ENCODE measurements at places on chromosomes 5 and 9. TPM values are rescaled to one million over a fixed set of nuclear protein-coding genes. Genes with fewer than 3 reads are reported as not detected.

Gene CDC20B
- total RNA-seq = not detected

Gene NMUR2
- not detected for total RNA-seq

Gene CCL27
- total RNA-seq = 0.59 TPM

Gene PDE8B
- total RNA-seq = not detected

Gene SELENOP
- total RNA-seq = 0.32 TPM
